ENCODE measurements at places on chromosomes 16 and 17. TPM values are rescaled to one million over a fixed set of nuclear protein-coding genes. Genes with fewer than 3 reads are reported as not detected.

KRT28 gene
- not detected for total RNA-seq

ZNF276 gene
- total RNA-seq, result 10.2 TPM

GRCh38 chr16:67825119-67825518, 17.0 kb upstream of the THAP11 start:
- H3K27me3 ChIP-seq, result no peaks in the 10 kb centered on the region
- H3K4me3 ChIP-seq, result no peak overlapping the region
- H3K27ac ChIP-seq, result no peak overlapping the region

DNA sequence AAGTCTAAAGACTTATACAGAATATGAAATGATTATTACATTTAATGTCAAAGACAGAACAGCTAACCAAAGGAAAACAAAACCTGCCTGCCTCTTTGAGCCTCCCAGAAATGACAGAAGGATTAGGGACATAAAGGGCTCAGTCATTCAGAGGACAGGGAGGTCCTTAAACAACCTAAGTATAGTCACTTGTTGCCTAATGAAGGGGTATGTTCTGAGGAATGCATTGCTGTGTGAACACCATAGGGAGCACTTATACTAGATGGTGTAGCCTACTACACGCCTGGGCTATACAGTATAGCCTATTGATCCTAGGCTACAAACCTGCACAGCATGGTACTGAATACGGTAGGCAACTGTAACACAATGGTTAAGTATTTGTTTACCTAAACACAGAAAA, 106.4 kb downstream of the PARN start:
- H3K27me3 ChIP-seq, result no peaks in the 10 kb centered on the region
- peaks cover 18% of the 10 kb centered on the region for H3K4me1 ChIP-seq
- no peak for DNase-seq
- H3K36me3 ChIP-seq, result no peaks in the 10 kb centered on the region
- no peak overlapping the region for H3K4me3 ChIP-seq

DNA sequence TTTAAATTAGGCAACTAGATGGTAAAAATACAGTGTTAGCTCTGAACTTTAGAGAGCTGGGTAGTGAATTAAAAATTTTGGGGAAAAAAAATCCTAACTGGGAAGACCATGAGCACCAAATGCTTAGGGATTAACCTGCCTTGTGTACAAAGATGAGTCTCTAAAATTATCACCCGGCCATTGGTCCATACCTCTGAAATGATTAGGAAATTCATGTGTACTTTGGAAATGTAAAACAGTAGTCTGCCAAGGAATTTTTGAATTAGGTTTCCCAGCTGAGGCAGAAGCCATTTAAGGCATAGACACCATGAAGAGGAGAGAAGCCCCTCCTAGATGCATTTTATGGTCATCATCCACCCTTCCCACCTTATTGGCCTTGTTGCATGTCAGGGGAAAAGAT, 670.5 kb upstream of the SALL1 start:
- no peaks in the 10 kb centered on the region for H3K4me1 ChIP-seq
- no peak overlapping the region for H3K27ac ChIP-seq
- H3K36me3 ChIP-seq, result no peaks in the 10 kb centered on the region
- no peak for DNase-seq
- H3K4me3 ChIP-seq, result no peak overlapping the region
- H3K27me3 ChIP-seq, result no peaks in the 10 kb centered on the region

GRCh38 chr16:85492295-85492864, 120.7 kb upstream of the GSE1 start:
- DNase-seq, result no peak
- peak overlapping the region; percentile 45 for H3K27ac ChIP-seq
- no peaks in the 10 kb centered on the region for H3K27me3 ChIP-seq
- no peak overlapping the region for H3K4me3 ChIP-seq

- H3K27me3 ChIP-seq, result no peaks in the 10 kb centered on the region
- DNase-seq, result no peak
- no peaks in the 10 kb centered on the region for H3K4me1 ChIP-seq
- H3K27ac ChIP-seq, result no peak overlapping the region
- H3K36me3 ChIP-seq, result no peaks in the 10 kb centered on the region
These were observed 140.5 kb downstream of the TRIM37 start for GRCh38 chr17:58966208-58966607.

Data from heart right ventricle (tissue), 16 donors.